CD4-positive, alpha-beta memory T cell (primary cell): ENCODE measurements at places on chromosomes 6 and 20.

DNA sequence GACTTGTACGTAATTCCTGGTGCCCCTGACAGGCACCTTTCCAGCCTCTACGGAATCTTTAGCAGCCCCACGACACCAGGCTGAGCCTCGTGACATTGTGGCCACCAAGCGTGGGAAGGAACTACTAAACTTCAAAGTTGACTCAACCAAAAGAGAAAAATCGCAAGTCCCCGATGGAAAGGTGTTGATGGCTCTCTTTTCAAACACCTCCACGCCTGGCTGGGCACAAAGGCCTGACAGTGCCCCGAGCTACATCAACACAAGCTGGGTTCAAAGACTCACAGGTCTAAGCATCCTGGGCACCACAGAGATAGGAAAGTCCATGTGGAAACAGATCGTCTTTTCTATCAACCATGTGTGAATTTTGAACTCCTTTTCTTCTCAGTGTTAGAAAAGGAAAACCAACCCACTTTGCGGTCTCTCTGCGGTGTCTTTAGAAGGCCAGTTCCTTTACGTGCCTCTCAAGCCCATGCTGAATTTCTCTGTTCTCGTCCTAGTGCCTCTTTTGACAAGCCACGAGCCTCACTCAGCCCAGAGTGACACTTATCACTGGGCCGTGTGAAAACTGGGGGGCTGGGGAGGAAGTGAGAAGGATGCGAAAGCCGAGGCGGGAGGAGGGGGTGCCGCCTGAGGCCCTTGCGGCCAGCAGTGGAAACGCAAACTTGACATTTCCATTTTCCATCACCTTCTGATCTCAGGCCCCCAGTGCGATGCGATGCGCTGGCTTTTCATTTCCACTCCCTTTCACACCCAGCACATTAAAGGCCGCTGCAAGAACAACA lies 59.4 kb downstream of the GFOD1 start:
- peak; percentile 52 for DNase-seq

DNA sequence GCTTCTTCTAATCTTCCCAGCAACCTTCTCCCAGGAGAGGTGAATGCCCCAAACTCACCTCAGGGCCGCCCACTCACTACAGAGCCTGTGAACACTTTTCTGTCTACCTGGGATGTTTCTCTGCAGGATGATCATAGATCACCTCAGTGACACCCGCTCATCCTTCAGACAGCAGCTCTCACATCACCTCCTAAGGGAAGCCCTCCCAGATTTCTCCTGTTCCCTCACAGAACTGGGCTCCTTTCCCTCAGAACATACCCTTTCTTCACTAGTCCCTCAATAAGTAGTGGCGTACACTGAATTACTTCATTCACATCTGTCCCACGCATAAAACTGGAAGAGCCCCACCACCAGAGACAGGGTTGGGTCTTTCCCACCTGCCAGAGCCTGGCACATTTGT lies 57.8 kb downstream of the CDK5RAP1 start:
- DNase-seq, result no peak

DNA sequence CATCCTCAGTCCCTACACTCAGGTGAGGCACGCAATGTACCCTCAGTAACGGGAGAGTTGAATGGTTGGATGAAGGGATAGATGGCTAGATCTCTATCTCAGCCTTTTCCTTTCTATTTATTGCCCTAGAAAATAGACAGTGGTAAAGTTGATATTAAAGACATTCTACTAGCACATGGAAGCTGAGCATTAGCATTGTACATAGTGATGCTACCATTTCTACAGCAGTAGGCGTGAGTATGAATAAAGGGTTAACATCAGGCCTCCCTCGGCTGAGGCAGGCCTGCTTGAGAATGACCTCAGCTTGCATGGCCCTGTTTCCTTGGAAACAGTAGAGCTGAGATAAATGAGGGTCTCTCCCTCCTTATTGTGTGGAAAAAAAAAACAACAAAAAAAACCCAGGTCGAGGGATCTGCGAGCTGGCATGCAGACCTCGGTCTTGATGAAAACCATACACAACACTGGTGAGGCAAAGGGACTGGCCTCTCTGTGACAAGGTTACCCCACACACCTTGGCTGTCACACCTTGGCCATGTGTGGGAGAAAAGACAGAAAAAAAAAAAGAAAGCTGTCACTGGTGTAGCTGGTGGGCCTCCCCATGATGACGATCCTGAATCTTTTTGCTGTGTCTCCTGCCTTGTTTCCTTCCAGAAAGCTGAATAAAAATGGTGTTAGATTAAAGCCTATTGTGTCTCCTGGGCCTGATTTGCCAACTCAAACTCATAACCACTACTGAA lies 160.0 kb downstream of the HACE1 start:
- DNase-seq, result no peak

DNA sequence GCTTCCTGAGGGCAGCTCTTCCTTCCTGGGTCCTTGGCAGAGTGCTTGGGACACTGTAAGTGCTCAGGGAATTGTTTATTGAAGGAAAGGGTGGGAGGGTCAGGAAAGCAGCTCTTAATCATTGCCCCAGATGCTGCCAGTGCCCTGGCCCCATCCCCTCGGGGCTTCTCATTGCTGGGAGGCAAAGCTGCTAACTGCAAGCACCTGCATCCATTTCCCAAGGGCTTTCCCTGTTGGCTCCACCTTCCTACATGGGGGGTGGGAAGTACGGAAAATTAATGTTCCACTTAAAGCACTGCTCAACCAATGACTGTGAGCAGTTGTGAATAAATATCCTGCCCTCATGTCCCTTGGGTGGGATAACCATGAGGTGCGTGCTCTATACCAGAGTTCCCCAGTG lies 56.4 kb downstream of the NDUFAF5 start:
- DNase-seq, result no peak

GRCh38 chr6:148520109-148520841 lies 177.6 kb downstream of the SASH1 start:
- no peak for DNase-seq

- DNase-seq, result no peak
These were observed 160.0 kb downstream of the PKHD1 start for GRCh38 chr6:51927450-51927849.

GRCh38 chr6:19738010-19738409 lies 99.2 kb upstream of the ID4 start:
- no peak for DNase-seq

DNA sequence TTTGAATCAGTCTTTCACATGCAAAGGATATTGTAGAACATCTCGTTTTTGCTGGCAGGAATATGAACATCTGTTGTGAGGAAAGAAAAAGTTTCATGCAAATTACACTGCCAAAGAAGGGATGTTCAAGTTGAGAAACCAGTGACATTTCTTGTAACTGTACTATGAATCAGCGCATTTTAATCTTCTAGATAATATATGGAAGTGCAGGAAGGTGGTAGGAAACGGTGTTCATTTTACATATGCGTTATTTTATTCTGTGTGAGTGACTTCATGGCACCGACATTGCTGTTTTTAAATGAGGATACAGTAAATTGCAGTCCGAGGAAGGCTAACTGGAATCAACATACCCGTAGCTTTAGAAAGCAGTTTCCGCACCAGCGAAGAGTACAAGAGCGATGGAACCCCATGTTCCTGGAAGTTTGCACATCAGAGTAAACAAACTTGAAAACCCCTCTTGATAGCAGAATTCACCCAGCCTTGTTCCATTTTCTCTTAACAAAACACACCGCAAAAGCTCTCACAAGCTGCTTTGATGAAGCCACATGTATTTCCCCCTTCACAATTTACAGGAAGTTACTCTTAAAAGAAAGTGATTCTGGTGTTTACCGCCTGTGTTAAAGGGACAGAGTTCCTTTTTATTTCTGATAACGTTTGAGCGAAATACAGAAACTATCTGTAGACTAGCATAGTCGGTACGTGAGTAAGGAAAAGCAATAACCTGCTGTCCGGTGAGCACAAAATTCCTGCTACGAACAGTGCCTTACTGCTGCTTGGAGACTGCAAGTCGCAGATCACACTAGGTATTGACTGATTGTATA lies 11.5 kb downstream of the PRDM1 start:
- peak; percentile 91 for DNase-seq

GRCh38 chr6:150280703-150281102 lies 88.1 kb upstream of the IYD start:
- no peak for DNase-seq

GRCh38 chr20:15319439-15319838 lies 982.0 kb upstream of the FLRT3 start:
- DNase-seq, result no peak

GRCh38 chr6:51494342-51494741 lies 593.1 kb downstream of the PKHD1 start:
- no peak for DNase-seq

DNA sequence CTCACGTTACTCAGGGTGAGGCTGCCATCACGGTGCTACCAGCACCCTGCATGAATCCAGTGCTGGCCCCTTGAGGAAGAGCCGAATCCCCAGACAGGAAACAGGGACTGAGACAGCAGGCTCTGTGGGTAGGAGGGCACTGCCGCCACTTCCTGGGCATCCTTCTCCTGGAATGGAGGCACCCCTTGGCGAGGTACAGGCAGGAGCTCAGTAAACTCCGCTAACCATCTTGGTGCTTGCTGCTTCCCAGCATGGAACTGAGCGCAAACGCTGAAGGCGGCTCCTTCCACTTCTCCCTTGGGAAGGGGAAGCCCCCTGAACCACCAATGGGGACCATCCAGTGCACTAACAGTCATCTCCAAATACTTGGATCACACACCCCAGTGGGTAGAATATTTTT lies 13.5 kb upstream of the CCDC167 start:
- no peak for DNase-seq

- DNase-seq, result no peak
These were observed 34.4 kb upstream of the ZNF184 start for GRCh38 chr6:27507041-27507956.

- DNase-seq, result no peak
These were observed 246.0 kb upstream of the RUNX2 start for GRCh38 chr6:45082091-45082490.

DNA sequence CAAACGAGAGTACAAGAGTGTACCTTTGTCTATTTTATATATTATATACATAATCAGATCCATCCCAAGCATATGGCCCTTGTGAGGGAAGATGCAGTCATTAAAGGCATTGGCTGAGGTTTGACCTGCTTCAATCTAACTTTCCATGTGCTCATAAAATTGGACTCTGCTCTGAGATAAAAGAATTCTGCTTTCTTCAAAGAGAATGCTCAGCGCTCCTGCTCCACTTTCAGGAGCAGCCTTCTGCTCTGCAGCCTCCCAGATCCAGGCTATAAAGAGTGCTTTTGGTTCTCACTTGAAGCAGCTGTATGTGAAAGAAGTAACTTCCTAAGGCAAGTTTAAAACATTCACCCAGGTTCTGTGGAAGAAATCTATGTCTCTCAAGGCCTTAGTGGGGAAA lies 45.3 kb downstream of the CD83 start:
- no peak for DNase-seq

GRCh38 chr20:49990271-49990720 lies 7.5 kb downstream of the SNAI1 start:
- no peak for DNase-seq

GRCh38 chr6:30696432-30696831 lies 5.6 kb upstream of the NRM start:
- DNase-seq, result no peak

- DNase-seq, result no peak
These were observed 223.2 kb downstream of the ERMARD start for GRCh38 chr6:169974663-169975062.

GRCh38 chr20:52001999-52002666 lies 189.4 kb downstream of the ZFP64 start:
- DNase-seq, result no peak

- DNase-seq, result no peak
These were observed 79.8 kb upstream of the EEF1E1 start for GRCh38 chr6:8181951-8182845.

GRCh38 chr6:13241364-13241763 lies 87.0 kb downstream of the TBC1D7 start:
- no peak for DNase-seq

GRCh38 chr6:22445946-22446345 lies 123.4 kb upstream of the HDGFL1 start:
- no peak for DNase-seq

DNA sequence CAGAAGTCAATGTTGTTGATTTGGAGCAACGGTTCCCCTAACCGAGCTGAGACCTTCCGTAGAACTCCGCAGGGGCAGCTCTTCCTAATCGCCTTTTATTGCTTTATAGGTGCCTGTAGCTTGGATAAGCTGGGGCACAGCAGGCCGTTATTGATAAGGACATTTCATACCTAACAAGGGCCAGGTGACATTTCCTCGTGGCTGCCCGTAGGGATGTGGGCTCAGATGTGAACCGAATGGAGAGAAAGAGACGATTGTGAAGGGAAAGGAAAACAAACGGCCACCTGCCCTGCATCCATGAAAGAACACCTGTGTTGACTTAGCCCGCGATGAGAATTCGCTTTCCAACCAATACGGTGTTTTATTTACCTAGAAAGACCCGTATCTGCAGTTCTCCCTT lies 53.3 kb upstream of the DACT2 start:
- no peak for DNase-seq

DNA sequence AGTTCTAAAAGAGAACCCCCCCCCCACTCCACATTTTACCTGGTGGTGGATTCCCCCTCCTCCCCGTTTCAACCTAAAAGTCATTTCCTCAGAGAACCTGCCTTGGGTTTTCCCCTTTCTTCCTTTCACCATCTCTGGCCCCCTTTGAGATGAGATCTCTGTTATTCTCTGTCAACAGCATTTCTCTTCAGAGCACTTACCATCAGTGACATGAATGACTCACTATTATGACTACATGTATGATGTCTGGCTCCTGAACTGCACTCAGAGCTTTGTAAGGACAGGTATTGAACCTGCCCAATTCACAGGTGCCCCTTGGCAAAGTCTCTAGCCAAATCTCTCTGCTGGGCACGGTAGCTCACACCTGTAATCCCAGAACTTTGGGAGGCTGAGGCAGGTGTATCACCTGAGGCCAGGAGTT lies 61.4 kb upstream of the JARID2 start:
- peak; percentile 3 for DNase-seq

DNA sequence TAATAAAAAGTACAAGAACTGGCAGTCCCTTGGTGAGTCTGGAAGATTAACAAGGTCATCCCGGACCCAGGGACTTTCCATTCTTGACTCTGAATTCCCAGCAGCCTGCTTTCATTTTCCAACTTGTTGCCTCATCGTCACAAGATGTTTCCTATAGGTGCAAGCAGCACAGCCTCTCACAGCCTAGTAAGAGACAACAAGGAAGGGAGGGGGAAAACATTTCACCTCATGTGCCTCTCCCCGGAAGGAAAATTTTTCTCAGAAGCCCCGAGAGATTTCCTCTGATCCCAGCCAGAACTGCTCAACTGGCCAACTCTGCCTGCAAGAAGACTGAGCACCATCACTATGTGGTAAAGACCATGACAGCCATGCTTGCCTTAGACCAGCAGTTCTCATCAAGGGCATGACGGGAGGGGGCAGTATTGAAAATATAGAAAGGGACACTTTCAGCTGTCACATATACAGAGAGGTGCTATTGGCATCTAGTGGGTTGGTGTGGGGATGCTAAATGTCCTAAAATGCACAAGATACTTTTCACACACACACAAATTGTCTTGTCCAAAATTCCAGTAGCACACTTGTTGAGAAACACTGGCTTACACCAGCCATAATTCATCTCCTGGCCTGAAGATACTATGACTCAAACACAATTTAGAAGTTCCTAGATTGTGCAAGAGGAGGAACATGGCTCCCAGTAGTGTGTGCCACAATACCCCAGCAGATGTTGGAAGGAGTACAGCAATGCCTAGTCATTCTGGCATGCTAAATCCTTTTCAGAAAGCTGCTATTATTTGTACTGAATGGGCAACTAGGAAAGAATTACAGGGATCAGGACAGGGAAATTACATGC lies 10.8 kb upstream of the WTAP start:
- no peak for DNase-seq

- no peak for DNase-seq
These were observed 13.8 kb downstream of the MRPL14 start for GRCh38 chr6:44113414-44113813.
